ENCODE measurements at places on chromosomes 13 and 19. TPM values are rescaled to one million over a fixed set of nuclear protein-coding genes. Genes with fewer than 3 reads are reported as not detected.

The GARIN5A gene
- 1.3 TPM for total RNA-seq

The MAB21L1 gene
- 0.47 TPM for total RNA-seq

The RNF113B gene
- total RNA-seq = not detected

The PRODH2 gene
- not detected for total RNA-seq

The SELENOV gene
- not detected for total RNA-seq

The LMTK3 gene
- 1.1 TPM for total RNA-seq

DNA sequence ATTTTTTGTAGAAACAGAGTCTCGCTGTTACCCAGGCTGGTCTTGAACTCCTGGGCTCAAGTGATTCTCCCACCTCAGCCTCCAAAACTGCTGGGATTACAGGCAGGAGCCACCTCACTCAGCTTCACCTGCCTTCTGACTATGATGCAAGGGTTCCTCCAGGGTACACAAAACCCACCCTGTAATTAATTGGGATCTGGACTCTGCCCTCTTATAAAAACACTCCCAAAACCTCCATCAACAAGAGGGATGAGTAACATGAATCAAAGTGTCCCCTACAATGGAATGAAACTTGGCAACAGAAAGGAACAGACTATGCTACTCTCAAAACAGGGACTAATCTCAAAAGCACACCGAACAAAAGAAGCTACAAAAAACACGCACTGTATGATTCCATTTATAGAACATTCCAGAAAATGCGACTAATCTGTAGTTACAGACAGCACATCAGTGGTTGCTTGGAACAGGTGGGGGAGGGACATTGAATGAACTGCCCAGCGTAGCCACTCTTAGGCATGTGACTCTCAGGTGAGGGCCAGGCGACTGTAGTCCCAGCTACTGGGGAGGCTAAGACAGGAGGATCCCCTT, 3.2 kb upstream of the PRR36 start:
- no peak for DNase-seq

DNA sequence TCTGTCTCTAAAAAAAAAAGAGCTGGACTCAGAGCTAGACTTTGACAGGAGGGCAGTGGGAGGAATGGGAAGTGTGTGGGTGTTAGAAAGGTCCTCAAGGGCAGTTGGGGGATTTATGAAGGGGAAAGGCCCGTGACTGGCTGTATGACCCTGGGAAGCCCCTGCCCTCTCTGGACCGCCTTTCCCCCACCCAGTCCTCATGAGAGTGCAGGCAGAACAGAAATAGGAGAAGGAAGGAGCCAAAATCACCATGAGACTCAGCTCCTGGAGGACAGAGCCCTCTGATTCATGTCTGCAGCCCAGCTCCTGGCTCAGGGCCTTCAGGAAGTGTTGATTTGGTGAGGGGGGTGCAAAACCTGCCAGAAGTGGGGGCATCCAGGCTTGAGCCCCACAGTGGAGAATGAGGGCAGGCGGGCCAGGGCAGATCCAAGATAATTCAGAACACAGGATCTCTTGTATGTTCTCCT, 8.7 kb upstream of the SMG9 start:
- DNase-seq = no peak

DNA sequence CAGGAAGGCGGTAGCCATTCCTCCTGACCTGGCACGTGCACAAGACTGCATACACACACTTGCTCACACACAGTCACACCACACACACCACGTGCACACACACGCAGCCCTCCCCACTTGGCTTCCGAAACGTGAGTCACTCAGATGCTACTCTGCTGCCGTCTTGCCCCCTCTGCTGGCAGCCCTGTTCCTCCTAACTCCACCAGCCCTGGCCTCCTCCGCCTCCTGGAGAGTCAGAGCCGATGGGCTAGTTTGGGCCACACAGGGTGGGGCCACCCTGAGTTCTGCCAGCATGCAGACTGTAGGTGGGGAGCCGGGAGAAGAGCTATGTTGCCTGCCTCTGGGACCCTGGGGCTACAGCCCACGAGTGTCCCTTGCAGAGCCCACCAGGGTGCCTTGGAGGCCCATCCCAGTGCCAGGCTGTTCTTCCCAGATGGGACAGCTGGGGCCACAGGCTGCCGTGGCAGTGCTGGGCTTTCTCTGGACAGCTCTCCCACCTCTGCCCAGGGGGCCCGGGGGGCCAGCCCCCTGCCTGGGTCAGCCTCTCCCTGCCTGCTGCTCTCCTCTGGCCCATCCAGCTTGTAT, 12.1 kb downstream of the PIN1 start:
- no peak for DNase-seq

- DNase-seq = no peak
Observed at GRCh38 chr19:47323872-47324271, 8.1 kb upstream of the C5AR2 start.

- no peak for DNase-seq
Observed at GRCh38 chr19:28497137-28497536, 715.8 kb downstream of the UQCRFS1 start.

GRCh38 chr13:101502618-101503017, 50.1 kb downstream of the ITGBL1 start:
- DNase-seq = no peak

DNA sequence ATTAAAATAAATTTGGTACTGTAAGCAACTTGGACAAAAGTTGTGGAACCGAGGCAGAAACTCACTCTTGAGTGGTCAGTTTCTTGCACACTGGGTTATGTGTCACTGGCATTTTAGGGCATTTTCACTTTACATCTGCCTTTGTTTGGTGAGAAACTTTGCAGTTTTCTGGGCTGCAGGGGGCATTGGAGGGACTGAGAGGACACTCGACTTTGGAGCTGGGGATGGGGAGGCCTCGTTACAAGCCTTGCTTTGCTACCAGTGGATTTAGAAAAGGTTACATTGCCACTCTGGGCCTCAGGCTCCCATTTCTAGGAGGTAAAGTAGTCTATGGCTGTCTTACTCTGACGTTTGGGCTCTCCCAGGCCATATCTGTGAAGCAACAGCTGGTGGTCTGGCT, 41.9 kb upstream of the ZNF536 start:
- no peak for DNase-seq

GRCh38 chr13:40406405-40407120, 259.9 kb downstream of the FOXO1 start:
- DNase-seq = no peak

GRCh38 chr19:24159707-24160106, 72.7 kb downstream of the ZNF254 start:
- DNase-seq = no peak

GRCh38 chr19:16244091-16244490, 46.4 kb downstream of the AP1M1 start:
- no peak for DNase-seq

DNA sequence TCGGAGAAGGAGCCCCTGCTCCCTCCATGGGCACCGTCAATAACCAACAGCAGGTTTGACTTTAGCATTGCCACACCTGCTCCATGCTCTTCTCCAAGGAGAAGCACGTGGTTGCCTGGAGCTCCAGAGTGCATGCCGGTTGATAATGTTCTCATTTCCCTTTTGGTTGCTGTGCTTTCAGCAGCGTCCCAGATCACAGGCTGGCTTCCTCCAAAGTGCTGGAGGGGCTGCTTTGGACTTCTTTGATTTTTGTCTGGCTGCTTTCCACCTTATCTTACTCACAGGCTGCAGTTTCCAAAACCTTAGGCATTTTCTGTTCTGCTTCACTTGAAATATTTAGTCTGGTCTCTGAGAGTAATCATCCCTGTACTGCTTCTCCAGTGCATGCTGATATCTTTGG, 123.8 kb upstream of the IRS2 start:
- no peak for DNase-seq

DNA sequence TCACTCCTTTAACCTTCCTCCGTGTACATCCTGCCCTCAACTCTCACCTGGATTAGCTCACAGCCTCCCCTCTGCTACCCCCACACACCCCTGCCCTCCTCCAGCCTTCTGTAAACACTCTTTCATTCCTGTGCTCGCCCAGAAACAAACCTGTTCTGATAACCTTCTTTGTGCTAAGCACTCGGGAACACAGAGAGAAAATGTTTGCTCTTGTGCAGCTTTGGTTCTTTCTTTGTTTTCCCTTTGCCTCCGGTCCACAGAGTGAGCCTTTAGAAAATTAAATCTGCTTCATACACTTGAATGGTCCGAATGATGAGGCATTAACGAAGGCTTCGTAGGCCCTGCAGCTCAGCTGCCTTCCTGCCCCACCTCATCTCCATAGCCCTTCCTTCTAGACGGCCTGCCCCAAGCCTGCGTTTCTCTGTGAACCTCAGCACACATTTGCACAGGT, 6.6 kb upstream of the ZDHHC20 start:
- DNase-seq = no peak
